ENCODE measurements at places on chromosomes 11 and 22. TPM values are rescaled to one million over a fixed set of nuclear protein-coding genes. Genes with fewer than 3 reads are reported as not detected.

MFRP gene
- 0.12 TPM for total RNA-seq

RGL4 gene
- not detected for total RNA-seq

OR6A2 gene
- total RNA-seq: not detected

SELENOO gene
- total RNA-seq: 21.4 TPM

SLC22A9 gene
- total RNA-seq: not detected

GDPD4 gene
- not detected for total RNA-seq

DEFB131B gene
- total RNA-seq: not detected

OR8D1 gene
- total RNA-seq: not detected

OR5W2 gene
- not detected for total RNA-seq

SLC5A4 gene
- not detected for total RNA-seq

NNMT gene
- 895 TPM for total RNA-seq

SDHAF2 gene
- total RNA-seq: 53.7 TPM

THY1 gene
- total RNA-seq: 93.5 TPM

CRYBB3 gene
- not detected for total RNA-seq

ROBO4 gene
- total RNA-seq: 3.9 TPM

P2RY2 gene
- not detected for total RNA-seq

GLYATL2 gene
- not detected for total RNA-seq

ADM2 gene
- total RNA-seq: 9.4 TPM

SIK3 gene
- 15.4 TPM for total RNA-seq

SORL1 gene
- not detected for total RNA-seq

IGSF9B gene
- total RNA-seq: 0.75 TPM

APOA4 gene
- not detected for total RNA-seq

CASP12 gene
- not detected for total RNA-seq

SSTR3 gene
- total RNA-seq: not detected

LGALS12 gene
- total RNA-seq: 8.2 TPM

OR2AT4 gene
- total RNA-seq: not detected

OR8B3 gene
- not detected for total RNA-seq

GRM5 gene
- not detected for total RNA-seq

TP53AIP1 gene
- total RNA-seq: not detected

OLFML1 gene
- total RNA-seq: 24.4 TPM

OR51B2 gene
- not detected for total RNA-seq

HPX gene
- not detected for total RNA-seq

OR10V1 gene
- not detected for total RNA-seq

CYP2D6 gene
- total RNA-seq: not detected

SCN4B gene
- 0.19 TPM for total RNA-seq

PTS gene
- 17.7 TPM for total RNA-seq

PGA5 gene
- not detected for total RNA-seq

SPA17 gene
- total RNA-seq: 2.1 TPM

MMP8 gene
- not detected for total RNA-seq

BTBD18 gene
- not detected for total RNA-seq

GGTLC3 gene
- total RNA-seq: not detected
